ENCODE measurements at places on chromosomes 11 and 22.
A peak's percentile ranks its signal among the peaks of the same experiment; 100 is the strongest.

GRCh38 chr11:123653483-123653826 is 969 bp downstream of the SCN3B start:
- DNase-seq: no peak

DNA sequence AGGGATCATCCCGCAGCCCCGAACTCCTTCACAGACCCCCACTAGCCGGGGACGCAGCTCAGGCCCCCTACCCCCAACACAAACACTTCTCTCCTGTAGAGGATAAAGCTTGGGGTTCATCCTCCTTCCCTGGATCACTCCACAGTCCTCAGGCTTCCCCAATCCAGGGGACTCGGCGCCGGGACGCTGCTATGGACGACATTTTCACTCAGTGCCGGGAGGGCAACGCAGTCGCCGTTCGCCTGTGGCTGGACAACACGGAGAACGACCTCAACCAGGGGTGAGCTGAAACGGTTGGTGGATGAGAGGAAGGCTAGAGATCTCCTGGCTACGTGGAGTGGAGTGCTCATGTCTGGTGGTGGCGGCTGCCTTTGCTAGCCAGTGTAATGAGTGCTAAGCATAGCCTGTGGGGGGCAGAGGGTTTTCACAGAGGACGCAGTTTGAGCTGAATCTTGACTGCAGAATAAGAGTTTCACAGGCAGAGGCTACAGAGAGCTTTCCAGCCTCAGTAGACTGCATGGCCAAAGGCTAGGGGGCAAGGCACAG is 580 bp downstream of the ILK start:
- DNase-seq: peak; percentile 81

- DNase-seq: no peak
Observed at GRCh38 chr11:112016765-112017376, 8.3 kb upstream of the DLAT start.

DNA sequence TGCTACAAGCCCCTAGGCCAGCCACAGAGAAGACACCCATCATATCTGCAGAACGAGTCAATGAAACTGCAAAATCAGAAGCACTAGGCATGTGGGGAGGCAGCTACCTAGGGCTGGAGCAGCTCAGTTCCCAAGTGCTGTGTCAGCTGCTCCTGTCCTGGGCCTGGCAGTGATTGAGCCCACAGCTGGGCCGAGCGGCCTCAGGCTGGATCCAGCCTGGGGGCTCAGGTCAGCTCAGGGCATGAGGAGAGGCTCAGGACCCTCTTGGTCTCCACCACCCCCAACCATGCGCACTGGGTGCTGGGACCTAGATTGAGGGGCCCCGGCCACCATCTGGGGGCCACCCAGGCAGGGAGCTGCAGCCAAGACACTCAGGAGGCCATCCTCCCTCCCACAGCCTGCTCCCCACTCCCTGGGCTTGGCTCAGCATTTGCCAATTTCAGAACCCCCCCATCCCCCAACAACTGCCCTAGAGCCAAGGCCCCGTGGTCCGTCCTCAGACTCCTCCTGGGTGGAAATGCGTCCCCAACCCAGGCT is 2.4 kb upstream of the TNNT3 start:
- DNase-seq: no peak

DNA sequence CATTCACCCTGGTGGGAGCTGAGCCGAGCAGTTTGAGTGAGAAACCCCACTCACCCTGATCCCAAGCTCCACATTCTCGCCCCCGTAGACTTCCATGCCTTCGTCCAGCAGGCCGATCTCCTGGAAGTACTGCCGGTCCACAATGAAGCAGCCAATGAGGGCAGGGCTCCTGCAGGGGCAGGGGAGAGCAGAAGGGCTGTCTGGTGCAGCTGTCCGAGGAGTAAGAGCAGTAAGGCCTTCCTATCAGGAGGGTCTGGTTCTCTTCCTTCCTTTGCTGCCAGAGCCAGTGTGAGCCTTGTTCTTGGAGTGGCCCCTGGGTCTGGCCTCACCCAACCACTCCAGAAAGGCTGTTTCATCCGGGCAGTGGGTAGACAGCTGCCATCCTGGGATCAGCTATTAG is 19.4 kb upstream of the CSNK2A3 start:
- DNase-seq: no peak

GRCh38 chr11:120793806-120794479 is 230.0 kb upstream of the TBCEL start:
- DNase-seq: no peak

DNA sequence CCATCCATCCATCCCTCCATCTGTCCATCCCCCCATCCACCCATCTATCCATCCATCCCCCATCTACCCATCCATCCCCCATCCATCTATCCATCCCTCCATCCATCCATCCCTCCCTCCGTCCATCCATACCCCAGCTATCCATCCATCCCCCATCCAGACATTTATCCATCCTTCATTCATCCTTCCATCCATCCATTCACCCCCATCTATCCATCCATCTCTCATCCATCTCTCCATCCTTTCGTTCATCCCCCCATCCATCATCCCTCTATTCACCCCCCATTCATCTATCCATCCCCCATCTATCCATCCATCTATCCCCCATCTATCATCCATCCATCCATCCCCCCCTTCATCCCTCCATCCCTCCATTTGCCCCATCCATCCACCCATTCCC is 97.5 kb downstream of the MPPED1 start:
- DNase-seq: no peak

- DNase-seq: peak; percentile 23
Observed at GRCh38 chr22:38032681-38033521, 24.3 kb upstream of the PICK1 start.

GRCh38 chr11:116849486-116849885 is 12.1 kb upstream of the APOA1 start:
- no peak for DNase-seq

- DNase-seq: no peak
Observed at GRCh38 chr22:50524676-50525103, 708 bp downstream of the SCO2 start.

DNA sequence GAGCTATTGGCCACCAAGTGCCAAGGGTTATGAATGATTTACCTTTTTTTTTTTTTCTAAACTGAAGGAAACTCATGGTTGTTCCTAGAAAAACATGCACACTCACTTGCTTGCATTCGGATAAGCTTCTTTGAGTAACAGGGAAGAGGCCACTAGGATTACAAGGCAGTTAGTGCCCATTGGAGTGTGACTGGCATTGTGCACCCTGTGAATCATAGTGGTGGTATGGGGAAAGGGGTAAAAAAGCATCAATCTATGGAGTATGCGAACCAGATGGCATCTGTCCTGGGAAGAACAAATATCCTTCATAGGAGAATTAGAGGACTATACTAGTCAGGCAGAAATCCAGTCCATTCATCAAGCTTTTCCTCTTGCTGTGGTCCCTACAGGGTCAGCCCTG is 24.2 kb downstream of the CD44 start:
- DNase-seq: no peak

DNA sequence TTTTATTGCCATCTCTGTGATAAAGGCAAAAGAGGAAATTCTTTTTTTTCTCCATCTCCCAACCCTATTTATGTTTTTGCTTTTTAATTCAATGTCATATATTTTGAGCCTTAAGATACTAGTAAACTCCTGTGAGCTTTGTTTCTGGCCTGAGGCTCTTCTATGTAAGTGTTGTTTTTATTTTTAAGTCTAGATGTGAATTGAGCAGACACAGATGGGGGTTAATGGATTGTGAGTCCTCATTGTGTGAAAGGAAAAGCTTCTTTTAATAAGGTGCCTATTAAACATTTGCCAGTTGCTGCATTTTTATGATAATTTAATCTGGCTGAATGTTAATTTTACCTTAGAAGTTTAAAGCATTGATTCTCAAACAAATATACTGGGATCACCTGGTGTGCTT is 2337.9 kb upstream of the RAG2 start:
- DNase-seq: no peak

DNA sequence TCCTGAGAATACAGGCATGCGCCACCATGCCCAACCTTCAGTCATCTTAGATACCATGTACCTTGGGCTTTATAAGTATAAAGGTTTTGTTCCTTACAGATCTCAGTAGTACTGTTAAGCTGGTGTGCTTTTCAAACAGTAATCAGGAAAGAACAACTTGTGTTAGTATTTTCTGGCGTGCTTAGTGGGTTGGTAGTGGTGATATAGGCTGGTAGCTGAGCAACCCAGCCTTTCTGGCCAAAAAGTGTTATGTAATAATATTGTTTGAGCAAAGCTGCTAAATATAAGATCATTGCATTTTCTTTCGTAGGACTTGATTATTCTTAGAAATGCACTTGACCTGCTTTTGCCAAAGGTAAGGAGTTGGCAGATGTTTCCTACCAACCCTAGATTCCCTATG is 6.5 kb downstream of the ADSL start:
- DNase-seq: no peak

- no peak for DNase-seq
Observed at GRCh38 chr11:65880844-65881421, 1.3 kb downstream of the CTSW start.

DNA sequence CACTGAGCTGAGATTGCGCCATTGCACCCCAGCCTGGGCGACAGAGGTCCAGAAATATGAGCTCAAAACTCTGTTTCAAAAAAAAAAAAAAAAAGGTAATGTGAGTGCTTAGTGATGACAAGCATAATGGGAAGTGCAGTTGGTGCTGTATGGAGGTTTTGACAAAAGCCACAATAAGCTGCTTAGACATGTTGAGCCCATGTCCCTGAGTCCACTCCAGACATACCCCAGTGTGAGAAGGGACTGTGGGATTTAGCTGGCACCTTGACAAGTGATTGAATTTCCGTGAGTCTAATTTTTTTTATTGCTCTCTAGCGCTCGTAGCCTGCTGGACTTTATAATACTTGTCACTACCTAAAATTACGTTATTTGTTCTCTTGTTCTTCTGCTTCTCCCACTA is 15.1 kb upstream of the LGR4 start:
- DNase-seq: no peak

DNA sequence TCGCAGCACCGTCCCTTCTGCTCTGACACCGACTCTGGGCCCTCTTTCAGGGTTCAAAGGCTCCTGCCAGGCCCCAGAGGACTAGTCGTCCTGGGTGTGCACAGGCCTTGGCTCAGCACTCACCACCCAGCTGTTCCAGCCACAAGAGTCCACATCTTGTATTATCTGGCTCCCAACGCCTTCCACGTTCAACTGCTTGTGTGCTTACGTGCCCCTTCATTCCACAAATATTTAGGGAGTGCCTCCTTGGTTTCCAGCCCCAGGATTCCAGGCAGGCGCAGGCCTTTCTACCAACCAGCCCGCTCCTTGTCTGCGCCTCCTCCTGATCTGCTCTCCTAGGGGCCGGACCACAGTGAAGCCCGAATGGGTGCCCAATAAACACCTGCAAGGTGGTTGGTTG is 70.9 kb downstream of the SCUBE1 start:
- no peak for DNase-seq

DNA sequence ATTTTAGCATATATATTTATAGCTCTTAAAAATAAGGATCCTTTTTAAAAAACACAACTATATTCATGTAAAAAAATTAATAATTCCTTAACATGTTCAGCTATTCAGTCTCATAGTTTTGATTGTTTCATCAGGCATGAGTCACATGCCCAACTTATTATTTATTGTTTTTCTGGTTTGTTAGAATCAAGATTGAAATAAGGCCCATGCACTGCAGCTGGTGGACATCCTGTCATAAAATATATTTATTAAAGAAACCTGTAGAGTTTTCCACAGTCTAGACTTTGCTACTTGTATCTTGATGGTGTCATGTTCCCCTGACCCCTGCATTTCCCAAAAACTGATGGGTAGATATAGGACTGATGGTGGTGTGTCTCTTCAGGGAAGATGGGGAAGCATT is 77.4 kb downstream of the PARVA start:
- no peak for DNase-seq

GRCh38 chr22:40366068-40366467 is 4.3 kb upstream of the SGSM3 start:
- DNase-seq: no peak

DNA sequence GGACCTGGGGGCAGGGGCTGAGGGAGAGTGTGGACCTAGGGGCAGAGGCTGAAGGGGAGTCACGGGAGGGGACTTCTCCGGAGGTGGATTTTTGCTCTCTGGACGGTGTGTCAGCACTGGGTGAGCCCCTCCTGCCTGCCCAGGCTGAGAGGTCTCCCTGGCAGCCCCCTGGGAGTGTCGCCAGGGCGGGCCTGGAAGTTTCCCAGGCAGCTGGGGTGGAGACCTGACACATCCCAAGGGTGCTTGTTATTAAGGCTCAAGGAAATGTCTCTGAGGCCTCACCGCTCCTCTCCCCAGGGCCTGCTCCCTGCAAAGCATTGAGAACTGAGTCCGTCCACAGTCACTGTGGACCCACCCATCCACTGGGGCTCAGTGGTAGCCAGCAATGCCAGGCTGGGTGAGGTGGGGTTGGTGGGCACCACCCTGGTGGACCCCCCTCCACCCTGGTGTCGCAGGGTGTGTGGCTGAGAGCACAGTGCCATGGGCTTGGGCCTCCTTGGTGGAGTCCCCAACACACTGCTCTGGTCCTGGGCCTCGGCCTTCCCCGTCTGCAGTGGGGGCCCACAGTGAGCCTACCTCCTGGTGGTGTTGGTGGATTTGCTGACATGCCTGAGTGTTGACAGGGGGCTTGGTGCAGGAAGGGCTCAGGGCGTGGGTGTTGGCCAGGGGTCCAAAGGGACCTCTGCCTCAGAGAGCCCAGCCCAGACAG is 2.5 kb downstream of the CD81 start:
- no peak for DNase-seq

- no peak for DNase-seq
Observed at GRCh38 chr11:12677131-12677530, 2.9 kb downstream of the TEAD1 start.

DNA sequence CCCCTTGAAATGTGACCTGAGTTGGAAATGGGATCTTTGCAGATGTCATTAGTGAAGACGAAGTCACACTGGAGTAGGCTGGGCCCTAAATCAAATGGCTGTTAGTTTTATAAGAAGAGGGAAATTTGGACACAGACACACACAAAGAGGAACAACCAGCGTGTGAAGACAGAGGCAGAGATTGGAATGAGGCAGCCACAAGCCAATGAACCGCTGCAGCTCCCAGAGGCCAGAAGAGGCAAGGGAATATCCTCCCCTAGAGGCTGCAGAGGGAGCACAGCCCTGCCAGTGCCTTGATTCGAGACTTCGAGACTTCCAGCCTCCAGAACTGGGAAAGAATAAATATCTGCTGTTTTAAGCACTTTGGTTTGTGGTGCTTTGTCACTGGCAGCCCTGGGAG is 484.5 kb downstream of the MN1 start:
- no peak for DNase-seq

GRCh38 chr11:116108161-116108560 is 603.9 kb upstream of the CADM1 start:
- DNase-seq: no peak

DNA sequence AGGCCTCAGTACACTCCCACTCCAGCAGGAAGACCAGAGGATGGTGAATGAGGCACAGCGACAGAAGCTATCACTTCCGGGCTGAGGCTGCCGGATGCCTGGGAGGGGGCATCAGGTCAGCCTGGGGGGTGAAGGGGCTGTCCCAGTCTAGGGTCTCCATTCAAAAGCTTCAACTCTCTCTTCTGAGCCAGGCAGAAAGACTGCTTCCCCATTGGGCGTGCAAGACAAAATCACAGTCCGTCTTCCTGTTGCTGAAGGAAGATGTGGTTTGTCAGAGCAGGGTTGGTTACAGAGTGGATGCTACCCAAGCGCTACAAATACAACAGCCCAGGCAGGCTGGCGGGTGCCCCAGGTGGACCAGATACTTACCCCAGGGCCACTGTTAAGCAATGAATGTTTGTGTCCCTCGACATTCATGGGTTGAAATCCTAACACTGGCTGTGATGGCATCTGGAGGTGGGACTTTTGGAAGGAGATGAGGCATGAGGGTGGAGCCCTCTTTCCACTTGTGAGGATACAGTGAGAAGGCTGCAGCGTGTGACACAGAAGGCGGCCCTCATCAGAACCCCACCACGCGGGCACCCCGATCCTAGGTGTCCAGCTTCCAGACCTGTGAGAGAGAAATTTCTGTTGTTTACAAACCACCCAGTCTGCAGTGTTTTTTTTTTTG is 12.0 kb downstream of the UPK3A start:
- no peak for DNase-seq
